ENCODE measurements at places on chromosomes 16 and 17.

- peak; percentile 86 for DNase-seq
Measured at GRCh38 chr16:24986512-24987303, 28.5 kb downstream of the ARHGAP17 start.

DNA sequence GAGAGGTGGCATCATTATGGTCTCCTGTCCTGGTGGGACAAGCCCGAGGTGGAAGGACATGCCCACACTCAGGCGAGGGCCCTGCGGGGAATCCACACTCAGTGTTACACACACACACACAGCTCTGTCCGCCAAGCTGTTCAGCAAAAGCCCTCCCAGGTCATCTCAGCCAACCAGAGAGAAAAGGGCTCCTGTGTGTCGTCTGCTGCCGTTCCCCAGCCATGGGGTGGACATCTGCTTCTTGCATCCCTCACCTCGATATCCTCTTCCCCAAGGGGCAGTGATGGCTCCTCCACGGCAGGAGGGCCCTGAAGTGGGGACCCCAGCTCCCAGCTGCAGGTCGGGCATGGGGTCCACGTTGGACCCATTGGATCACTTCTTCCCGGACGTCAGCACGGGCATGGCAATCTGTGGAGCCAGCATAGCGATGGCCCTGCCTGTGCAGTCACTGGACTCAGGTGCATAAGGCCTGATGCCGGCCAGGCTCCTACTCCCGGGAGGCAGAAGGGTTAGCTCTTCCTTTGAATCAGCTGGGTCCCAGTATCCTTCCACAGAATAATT is 290.1 kb downstream of the C16orf95 start:
- no peak for DNase-seq

GRCh38 chr17:47262586-47262985 is 9.0 kb downstream of the ITGB3 start:
- no peak for DNase-seq

DNA sequence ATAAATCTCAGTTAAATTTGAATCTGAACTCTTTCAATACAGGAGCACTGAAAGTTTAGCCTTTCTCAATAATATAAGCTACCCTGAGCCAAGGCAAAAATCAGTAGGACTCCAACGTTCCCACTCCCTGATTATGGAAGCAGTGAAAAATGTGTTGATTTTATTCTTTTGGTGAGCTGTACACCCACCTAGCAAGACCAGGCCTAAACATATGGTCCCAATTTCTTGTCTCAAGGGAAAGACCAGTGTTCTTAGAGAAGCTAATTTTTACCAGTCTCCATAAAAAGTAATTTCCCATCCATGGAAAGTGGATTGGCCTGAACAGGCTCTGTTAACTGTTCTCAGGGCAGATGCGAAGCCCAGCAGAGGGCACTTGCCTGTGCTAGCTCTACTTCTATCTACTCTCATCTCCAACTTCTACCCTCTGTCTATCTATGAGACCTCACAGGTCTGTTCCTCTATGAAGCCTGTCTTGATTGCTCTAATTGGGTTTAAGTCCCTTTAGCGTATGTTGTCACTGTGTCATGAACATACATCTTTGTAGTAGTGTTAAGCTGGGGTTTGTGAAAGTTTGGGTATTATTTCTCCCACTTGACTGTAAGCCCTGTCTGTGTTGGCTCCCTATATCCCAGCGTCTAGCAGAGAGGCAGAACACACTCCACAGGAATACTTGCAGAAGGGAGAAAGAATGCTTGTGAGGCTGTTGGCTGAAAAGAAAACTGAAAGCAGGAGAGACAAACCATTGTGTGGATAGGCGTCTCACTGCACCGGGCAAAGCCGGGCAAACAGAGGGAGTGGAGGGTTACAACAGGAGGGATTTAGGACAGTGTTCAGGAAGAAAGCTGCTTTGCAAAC is 167.1 kb upstream of the MAF start:
- peak; percentile 42 for DNase-seq

GRCh38 chr16:82242201-82242600 is 72.2 kb upstream of the MPHOSPH6 start:
- no peak for DNase-seq

GRCh38 chr17:4375039-4375748 is 8.7 kb upstream of the UBE2G1 start:
- no peak for DNase-seq

GRCh38 chr16:87953308-87954215 is 2.3 kb downstream of the BANP start:
- DNase-seq = no peak

DNA sequence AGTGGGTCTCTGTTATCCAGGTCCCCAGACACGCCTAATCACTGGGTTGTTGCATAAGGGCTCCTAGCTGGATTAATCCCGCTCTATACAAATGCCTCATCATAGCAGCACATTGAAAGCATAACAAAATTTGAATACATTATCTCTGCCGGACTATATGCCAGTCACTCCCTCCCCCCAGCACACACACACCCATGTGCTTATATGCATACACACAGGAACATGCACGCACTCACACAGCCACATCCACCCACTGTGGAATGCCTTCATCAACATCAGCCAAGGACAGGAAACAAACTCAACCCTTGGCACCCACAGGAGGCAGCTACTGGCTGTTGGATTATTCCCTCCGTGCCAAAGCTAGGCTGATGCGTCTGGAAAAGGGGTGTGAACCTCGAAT is 3.5 kb upstream of the CDH13 start:
- DNase-seq = peak; percentile 22

- peak; percentile 63 for DNase-seq
Measured at GRCh38 chr17:75996665-75997590, 3.7 kb upstream of the CDK3 start.

GRCh38 chr16:58346831-58347371 is 45.4 kb upstream of the GINS3 start:
- DNase-seq = no peak
